ENCODE measurements at places on chromosomes 7 and 10.

DNA sequence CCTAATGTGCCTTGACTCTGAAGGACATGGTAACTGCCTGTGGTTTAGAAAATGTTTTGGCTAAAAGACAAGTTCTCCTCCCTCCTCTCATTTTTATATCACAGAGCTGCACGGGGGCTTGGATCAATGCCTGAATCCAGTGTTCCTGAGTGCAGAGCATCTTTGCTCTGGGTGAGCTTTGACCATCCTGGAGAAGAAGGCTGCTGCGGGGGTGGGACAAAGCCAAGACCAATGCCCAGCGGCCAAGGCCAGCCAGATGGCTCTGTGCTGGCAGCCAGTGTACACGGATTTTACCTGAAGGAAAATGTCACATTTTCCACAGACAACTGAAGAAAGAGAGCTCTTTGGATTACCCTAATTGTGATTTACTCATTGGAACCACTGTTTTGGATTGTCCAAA lies 102.0 kb upstream of the TARP start:
- no peak for DNase-seq

GRCh38 chr7:25829663-25830062 lies 322.3 kb upstream of the NFE2L3 start:
- no peak for DNase-seq

DNA sequence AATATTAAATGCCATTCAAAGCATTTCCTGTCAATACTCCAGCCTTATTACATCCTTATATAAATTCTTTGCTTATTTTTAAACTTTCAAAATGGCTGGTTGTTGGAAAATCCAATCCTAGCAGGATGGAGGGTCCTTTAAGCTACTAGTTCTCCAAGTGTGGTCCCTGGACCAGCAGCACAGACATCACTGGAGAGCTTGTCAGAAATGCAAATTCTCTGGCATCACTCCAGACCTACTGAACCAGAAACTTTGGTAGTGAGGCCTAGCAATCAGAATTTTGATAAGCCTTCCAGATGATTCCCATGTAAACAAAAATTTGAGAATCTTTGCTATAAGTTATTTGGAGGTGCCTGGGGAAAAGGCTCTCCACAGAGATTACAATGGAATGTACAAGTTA lies 43.8 kb downstream of the CALCR start:
- DNase-seq = no peak

DNA sequence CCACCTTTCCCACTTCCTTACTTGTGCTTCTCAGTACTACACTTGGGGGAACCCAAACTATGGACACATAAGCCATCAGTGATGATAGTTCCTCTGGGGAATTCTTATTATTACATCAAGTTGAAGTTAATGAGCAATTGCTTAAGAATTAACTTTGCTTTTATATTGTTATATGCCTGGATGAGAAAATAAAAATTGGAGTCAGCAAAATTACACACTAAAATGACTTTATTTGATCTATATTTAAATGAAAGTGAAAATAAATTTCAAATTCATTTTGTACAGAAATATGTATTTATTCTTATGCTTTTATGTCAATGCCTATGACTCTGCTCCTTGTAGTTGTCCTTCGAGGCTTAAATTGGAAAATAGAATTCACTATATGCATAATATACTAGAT lies 149.4 kb upstream of the KCND2 start:
- DNase-seq = no peak

- no peak for DNase-seq
These were observed 10.2 kb upstream of the SLC25A28 start for GRCh38 chr10:99630433-99630832.

GRCh38 chr10:2137549-2138174 lies 400.3 kb upstream of the ADARB2 start:
- no peak for DNase-seq

DNA sequence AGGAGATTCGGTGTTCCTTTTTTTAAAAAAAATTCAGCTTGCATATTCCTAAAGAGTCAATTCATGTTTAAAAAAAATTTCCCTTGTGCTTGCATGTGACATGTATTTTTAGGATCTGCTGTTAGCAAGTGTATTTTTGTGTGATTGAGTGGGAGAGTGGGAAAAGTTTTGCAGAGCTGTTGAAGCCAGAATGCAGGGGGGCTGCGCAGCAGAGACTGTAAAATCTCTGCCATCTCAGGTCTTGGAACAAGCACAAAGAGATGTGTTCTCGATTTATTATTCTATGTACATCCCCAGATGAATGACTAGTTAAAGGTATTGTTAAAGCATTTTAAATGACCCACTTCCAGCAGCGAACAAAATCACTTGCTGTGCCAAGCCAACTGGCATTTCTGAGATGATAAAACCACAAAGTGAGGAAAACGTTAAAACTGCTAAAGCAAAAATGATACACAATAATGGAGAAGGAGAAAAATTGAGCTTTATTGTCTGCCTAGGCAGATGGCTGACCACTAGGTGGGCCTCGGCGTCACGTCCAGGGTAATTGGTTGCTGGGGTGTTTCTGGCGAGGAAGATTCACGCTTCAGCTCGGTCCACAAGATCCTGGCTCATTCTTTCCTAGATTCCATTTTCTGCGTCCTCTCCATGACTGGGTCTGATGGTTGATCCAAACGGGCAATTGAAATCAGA lies 67.0 kb upstream of the ATRNL1 start:
- DNase-seq = no peak

DNA sequence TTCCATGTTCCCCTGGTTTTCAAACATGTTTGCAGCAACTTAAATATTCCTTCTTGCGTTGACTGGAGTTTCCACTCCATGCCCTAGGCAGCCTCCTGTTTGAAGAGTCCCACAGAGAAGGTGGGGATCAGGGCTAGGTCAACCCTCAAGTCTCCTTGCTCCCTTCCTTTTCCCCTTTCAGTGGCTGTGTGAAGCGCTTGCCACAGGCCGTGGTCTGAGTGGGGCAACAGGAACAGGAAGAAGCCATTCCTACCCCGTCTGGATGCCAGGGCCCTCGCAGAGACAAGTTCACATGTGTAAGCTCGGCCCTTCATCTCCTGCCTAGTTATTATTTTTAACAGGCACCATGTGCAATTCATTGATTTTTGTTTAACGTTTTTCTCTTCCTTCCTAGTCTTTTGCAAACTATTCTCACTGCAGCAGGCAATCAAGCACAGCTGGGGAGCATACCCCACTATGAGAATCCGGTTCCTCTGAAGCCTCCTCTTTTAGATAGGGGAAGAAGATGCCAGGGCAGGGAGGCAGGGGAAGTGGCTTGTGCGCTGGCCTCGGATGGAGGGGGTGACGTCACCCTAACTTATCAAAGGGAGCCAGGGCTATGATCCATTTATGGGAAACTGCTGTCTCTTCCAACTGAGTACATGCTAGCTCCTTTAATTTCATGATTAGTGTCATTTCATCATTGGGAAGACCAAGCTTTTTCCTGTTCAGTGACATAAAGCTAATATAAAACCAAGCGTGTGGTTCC lies 64.2 kb downstream of the PRLHR start:
- DNase-seq = no peak

GRCh38 chr7:143967398-143967797 lies 12.8 kb downstream of the OR2F1 start:
- DNase-seq = no peak

DNA sequence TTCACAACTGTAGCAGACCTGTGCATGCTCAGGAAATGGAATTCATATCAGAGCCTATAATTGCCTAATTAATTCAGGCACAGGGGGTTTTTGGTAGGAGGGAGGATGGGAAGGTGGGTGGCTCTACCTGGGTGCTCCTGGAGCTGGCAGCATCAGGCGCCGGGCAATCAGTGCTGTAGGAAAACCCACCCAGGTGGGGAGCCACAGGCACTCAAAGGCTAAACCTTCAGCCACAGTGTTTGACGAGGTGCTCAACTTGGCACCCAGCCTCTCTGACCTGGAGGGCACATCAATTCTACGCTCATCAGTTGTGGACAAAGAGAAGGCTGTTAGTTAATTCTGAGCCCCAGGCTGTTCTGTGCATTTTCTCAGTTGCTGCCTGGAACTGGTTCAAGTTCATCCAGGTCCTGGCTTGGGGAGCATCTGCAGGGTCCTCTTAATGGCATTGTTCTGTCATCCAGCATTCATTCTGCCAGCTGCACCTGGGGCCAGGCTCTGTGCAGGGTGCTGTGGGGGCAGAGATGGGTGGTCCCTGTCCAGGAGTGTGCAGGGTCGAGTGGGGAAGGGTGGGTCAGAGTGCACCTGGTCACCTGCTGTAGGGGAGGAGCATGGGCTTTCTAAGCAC lies 54.1 kb upstream of the NPTX2 start:
- DNase-seq = no peak

DNA sequence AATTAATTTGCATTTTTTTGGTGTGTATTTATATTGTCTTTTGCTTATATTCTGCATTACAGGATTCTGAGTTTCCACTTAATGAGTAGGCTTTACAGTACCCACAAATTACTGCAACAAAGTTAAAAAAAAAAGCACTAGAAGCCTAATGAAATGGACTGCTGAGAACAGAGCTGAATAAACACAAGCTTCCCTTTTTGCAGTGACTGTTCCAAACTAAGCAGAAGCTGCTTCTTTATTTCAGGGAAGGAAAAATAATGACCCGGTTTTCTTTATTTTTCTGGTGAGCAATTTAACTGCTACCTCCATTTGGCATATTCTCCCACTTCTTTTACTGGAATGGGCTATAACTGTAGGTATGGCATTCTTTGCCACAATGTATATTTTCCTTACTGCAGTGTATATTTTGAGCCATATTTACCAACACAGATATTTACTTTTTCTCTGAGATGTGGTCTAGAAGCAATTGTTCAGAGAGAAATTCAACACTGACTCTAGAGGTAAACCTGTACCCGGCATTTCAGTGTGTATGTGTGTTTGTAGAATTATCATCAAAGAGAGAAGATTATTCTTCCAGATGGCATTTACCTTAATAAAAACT lies 56.9 kb downstream of the HDAC9 start:
- DNase-seq = no peak
